ENCODE measurements at places on chromosomes 11 and 22.

GRCh38 chr11:29190313-29190712 lies 826.5 kb downstream of the KCNA4 start:
- no peak for DNase-seq

DNA sequence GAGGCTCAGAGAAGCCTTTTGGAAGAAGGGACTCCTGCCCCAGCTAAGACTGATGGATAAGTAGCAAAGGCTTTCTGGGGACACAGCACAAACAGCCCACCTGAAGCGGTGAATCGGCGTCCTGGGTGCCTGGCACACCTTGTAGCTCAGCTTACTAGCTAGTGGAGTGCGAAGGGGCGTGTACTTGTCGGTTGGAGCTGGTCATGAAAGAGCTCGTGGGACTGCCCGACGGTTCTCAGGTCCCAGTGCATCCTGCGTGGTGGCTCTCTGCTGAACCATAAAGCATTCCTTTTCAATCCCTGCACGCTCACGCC lies 690 bp upstream of the UVRAG start:
- no peak for DNase-seq

DNA sequence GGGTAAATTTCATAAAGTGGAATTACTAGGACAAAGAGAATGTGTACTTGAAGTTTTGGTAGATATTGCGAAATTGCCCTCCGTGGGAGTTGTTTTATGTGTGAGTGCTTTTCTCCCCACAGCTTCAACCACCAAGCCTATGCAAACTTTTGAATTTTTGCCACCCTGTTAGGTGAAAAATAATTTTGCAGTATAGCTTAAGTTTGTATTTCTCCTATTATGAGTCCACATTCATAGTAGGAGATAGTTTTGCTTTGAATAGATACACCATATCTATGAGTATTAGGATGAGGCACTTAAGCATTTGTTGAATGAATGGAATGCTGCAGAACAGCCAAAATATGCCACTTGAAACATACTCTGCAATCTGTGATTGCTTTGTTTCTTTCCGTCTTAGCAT lies 43.6 kb downstream of the UVRAG start:
- DNase-seq, result no peak

GRCh38 chr11:10460611-10461275 lies 5.7 kb downstream of the AMPD3 start:
- no peak for DNase-seq

DNA sequence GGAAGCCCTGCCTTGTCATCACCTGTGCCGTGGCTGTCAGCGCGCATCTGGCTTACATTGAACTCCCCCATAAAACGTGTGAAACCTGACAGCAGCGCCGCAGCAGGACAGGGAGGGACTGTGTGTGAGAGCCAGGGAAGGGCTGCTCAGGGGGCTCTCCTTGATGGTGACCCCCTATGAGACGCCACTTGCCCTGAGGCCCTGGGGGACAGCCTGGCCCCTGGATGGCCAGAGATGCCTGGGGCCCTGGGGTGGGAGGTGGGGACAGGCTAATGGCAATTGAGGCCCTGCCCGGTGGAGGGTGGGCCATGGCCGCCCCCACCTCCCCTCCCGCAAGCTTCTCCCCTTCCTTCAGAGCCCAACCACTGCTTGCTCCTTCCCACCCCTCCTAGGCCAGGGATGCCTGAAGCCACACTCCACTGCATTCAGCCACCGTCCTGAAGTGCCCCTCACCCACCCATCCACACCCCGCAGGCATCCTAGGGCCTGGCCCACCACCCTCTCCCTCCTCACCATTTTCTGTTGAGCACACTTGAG lies 35.3 kb upstream of the KCNQ1OT1 start:
- no peak for DNase-seq

GRCh38 chr11:95487391-95487790 lies 256.4 kb upstream of the SESN3 start:
- no peak for DNase-seq

- no peak for DNase-seq
Measured at GRCh38 chr22:37051391-37052385, at the start of gene KCTD17. TSS of gene KCTD17 (plus strand) at chr22:37051742. CDS start at chr22:37051761, 19 bp downstream.

- DNase-seq, result no peak
Measured at GRCh38 chr22:42401535-42402334, 30.5 kb downstream of the NFAM1 start.

GRCh38 chr11:95904009-95904650 lies 19.8 kb downstream of the MTMR2 start:
- no peak for DNase-seq

DNA sequence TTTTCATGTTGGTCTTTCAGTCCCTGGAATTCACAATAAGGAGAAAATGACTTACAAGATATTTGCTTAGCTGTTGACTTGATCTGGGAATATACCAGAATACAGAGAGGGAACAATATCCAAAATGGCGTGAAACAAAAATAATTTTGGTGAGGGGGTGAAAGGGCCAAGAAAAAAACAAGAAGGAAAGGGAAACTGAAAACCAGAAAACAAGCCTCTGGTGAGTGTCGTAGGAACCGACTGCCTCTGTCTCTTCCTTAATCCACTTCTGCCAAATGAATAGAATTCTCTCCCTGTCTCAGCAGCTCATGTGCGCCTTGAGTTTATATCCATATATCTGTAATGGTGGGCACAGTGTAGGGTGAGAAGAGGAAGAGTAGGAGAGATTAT lies 367.6 kb downstream of the ETS1 start:
- no peak for DNase-seq

- no peak for DNase-seq
Measured at GRCh38 chr11:69963533-69964246, 114.4 kb upstream of the ANO1 start.

DNA sequence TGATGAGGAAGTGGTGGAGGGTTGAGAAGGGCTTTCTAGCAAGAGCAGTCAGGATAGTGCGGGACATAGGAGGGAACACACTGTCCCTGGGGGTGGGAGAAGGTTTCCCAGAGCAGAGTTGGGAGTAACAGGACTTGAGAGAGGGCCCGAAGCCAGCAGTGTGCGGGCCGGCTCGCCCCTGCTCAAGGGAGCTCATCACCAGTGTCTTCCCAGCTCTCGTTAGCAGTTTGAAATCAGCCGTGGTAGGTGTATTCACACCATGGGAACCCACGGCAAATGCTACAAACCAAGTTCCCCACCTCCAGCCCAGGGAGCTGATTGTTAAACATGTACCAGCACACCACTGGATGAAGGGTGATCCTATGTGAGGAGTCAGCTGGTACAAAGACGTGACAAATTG lies 66.2 kb upstream of the EIF3D start:
- DNase-seq, result no peak

- DNase-seq, result no peak
Measured at GRCh38 chr22:45120931-45121330, 42.8 kb upstream of the NUP50 start.

DNA sequence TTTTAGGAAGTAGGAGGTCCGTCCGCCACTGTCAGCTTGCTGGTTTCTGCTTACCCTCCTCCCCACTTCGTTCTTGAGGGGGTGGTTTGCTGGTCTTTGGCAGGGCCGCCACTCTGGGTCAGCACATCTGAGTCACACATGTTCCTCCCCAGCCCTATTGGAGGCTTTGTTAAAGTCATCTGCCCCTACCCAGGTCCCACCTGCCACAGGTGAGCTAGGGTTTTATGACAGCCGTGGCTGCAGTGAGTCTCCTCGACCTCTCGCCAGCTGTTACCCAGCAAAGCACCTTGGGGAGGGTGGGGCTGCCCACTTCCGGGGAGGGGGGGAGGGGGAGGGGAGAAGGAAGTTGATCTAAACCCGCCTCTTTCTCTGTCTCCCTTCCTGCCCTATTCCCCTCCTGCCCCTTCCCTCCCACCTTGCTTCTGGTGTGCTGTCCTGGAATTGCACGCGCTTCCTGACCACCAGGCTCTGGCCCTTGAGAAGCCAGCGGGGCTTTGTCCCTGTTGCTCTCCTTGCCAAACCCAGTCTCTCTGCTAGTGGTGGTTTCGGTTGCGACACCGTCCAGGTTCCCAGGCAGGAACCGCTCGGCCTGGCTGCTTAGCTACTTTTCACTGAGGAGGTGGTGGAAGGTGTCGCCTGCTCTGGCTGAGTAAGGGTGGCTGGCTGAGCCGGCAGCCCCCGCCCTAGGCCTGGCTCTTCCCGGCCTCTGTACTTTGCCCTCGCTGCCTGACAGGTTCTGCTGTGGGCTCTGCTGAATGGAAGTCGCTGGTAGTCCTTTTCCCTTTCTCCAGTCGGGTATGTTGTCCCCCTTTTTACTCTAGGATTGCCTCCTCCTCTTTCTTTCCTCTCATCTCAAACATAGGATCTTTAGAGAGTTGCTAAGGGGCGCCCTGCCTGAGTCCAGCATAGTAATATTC lies 28.5 kb downstream of the RCOR2 start:
- DNase-seq, result no peak

- no peak for DNase-seq
Measured at GRCh38 chr22:40410731-40411505, 40.5 kb downstream of the SGSM3 start.

GRCh38 chr11:78782725-78783124 lies 208.1 kb upstream of the NARS2 start:
- DNase-seq, result no peak

GRCh38 chr11:121795174-121795573 lies 320.8 kb downstream of the BLID start:
- DNase-seq, result no peak

DNA sequence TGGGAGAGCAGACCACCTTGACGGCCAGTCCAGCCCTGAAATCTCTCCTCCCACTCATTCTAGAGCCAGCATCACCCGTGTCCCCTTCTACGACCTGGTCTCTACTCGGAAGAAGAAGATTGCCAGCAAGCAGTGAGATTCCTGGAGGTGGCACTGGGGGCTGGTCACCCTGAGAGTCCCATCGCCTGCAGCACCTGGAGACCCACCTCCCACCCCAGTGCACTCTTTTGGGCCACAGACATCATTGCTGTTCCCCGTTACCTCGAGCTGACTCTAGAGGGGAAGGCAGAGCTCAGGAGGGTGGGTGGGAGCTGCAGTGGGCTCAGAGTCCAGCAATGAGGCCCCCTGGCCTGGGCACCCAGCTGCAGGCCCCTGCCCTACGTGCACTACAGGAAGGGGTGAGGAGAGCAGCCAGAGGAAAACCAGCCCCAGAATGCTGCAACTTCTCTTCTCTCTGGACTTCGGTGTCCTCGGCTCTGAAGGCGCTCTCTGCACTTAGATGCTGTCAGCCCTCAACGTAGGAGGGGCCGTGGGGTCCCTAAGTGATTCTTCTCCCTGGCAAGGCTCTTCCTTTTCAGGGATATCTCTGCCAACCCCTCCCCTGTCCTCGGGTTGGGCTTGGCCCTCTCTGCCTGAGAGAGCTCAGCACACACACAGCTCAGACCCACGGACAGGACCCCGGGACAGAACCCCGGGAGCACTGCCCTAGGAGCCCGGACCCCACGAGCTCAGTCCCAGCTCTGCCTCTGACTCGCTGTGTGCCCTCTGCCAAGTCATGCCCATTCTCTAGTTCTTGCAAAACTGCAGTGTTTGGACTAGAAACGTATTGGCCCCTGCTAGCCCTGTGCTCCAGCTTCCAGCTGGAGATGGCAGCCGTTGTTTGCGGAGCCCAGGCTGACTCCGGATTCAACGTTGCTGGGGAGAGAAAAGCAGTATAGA lies 31.3 kb downstream of the CYTH4 start:
- DNase-seq, result no peak

- no peak for DNase-seq
Measured at GRCh38 chr11:75408957-75409219, 9.6 kb downstream of the RPS3 start.

GRCh38 chr11:2691991-2692875 lies 7.6 kb downstream of the KCNQ1OT1 start:
- no peak for DNase-seq

DNA sequence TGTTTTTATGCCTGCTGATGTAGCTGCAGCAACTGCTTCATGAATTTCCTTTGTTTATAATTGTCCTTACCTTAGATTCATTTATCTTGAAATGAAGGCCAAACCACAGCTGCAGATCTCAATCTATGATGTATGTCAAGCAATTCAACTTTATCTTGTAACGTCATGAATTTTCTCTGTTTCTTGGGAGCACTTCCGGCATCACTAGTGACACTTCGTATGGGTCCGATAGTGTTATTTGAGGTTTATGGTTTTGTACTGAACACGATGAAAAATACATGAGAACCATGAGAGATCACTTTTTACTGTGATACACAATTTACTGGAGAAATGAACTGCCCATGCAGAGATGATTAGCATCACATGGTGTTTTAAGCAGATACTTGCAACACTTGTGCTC lies 98.5 kb downstream of the CSTPP1 start:
- no peak for DNase-seq

DNA sequence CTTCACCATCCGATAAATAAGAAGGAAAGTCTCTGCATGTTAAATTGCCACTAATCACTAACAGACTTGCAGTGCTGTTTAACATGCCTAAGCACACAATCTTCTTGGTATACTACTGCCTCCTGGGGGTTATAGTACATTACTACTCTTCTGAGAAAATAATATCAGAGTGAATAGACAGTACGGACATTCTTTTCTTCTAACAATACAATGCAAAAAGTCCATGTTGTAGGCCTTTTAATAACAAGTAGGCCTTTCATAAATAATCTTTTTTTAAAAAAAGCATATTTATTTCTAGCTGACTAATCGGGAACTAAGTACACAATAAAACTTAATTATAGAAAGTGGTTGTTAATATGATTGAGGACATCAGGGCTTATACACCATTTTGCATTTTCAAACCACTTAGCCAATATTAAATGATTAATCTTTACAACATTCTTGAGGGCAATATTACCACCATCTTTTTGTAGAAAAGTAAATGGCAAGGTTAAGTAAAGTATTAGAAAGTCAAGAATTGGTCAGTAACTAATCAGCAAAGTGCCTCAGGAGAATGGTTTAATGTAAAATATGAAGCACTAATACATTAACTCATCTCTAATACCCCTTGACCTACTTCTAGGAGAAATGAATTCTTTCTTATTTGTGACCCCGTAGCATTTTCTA lies 84.7 kb downstream of the TTC28 start:
- peak; percentile 26 for DNase-seq

GRCh38 chr22:44811141-44811540 lies 58.8 kb downstream of the ARHGAP8 start:
- no peak for DNase-seq

DNA sequence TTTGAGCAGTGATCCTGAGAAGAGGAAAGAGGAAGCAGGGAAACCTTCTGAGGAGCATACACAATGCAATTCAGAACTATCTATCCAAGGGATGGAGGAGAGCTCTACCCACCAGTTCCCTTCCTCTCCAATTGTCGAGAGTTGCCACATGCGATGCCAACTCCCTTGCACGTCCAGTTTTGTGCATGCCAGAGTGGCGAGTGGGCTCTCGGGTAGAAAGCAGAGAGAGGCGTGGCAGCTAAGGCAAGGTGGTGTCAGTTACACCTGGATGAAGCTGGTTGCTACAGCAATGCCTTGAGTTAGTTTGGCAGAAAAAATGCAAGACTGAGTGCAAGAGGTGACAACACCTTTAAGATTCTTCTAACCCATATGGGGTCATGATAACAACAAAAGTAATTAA lies 420.4 kb upstream of the CCDC90B start:
- no peak for DNase-seq

Data from brain pericyte (primary cell).